ENCODE measurements at places on chromosomes 2 and 18.

DNA sequence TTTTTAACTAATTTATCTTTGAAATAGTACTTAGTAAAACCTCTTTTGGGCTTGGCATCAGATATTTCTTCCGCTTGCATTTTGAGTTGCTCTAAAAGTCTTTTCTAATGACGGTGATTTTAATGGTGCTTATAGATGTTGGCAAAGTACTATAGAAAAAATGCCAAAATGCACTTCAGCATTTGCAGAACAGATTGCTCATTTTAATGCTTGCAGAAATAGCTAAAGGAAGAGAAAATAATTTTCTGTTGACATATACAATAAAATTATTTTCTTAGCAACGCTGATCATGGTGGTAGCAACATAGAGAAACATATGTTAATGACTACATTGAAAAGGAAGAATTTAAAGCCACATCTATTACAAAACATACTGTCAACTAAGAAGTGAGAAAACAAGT is 170.7 kb downstream of the STK39 start:
- H3K4me1 ChIP-seq: no peaks in the 10 kb centered on the region
- no peak for DNase-seq
- no peaks in the 10 kb centered on the region for H3K27me3 ChIP-seq
- no peaks in the 10 kb centered on the region for H3K36me3 ChIP-seq
- H3K27ac ChIP-seq: no peak overlapping the region

- H3K36me3 ChIP-seq: no peaks in the 10 kb centered on the region
- H3K4me3 ChIP-seq: no peak overlapping the region
- DNase-seq: no peak
- no peak overlapping the region for H3K27ac ChIP-seq
Observed at GRCh38 chr2:179107737-179108136, 57.8 kb upstream of the CCDC141 start.

- DNase-seq: no peak
- H3K27me3 ChIP-seq: no peaks in the 10 kb centered on the region
- no peaks in the 10 kb centered on the region for H3K4me1 ChIP-seq
- no peak overlapping the region for H3K27ac ChIP-seq
- H3K36me3 ChIP-seq: no peaks in the 10 kb centered on the region
Observed at GRCh38 chr18:33113416-33113815, 327.1 kb downstream of the CCDC178 start.

DNA sequence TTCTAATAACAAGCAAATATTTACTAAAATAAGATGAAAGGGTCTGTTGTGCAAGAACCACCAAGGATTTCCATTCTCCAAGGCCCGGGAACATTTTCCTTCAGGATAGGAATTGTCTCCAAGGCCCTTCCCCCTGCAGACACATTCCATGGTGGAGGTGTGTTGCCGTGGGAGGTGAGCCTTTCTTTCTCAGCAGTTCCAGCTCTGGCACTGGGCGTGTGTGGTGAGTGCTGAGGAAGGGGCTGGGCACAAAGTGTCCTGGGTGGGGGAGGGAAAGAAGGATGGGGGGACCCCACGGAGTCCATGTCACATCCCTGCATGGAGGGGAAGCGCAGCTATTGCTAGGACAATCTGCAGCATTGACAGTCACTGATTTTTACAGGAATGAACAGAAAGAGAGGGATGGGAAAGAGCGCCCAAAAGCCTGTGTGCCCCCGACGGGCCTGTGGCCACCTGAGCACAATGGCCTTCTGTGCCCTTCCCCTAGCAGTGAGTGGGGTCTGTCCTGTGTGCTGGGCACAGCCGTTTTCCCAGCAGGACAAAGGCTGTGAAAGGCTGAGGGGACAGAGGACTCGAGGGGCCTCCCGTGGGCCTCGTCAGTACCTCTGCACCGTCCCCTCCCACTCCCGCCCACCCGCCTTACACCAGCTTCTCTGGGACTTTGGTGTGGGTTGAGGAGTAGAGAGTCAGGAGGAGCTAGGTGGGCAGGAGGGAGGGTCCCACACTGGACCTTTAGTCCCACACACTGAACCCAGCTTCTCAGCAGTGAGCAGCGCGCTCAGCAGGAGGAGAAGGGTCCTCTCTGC is 79.8 kb downstream of the PTGR3 start:
- no peaks in the 10 kb centered on the region for H3K4me1 ChIP-seq
- H3K27ac ChIP-seq: no peak overlapping the region
- no peak for DNase-seq
- no peak overlapping the region for H3K4me3 ChIP-seq
- no peaks in the 10 kb centered on the region for H3K36me3 ChIP-seq

DNA sequence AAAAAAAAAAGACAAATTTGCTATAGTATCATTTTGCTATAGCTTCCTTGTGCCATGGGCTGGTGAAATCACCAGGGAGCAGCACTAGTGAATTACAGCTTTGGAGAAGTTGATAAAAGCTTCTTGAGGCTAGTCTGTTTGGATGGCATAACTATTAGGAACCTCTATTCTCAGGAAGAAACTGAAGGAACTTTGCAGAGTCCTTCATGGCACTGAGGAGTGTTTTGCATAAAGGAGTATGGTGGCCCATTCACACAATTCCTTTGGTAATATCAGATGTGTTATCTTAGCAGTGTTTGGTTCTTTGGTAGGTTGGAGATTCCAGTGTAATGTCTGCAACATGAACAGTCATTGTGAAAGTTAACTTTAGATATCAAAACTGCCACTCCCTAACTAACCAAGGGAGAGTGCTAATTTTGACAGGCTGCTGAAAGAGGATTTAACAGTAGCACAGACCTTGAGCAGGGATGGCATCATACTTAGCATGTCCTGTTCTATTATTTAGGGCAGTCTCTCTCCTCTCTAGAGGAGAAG is 76.6 kb upstream of the ZFP36L2 start:
- no peaks in the 10 kb centered on the region for H3K36me3 ChIP-seq
- H3K27ac ChIP-seq: no peak overlapping the region
- no peaks in the 10 kb centered on the region for H3K4me1 ChIP-seq
- DNase-seq: no peak

- peaks cover 11% of the 10 kb centered on the region for H3K36me3 ChIP-seq
- no peaks in the 10 kb centered on the region for H3K27me3 ChIP-seq
- no peaks in the 10 kb centered on the region for H3K4me1 ChIP-seq
- no peak for DNase-seq
- H3K4me3 ChIP-seq: no peak overlapping the region
Observed at GRCh38 chr2:159758686-159759085, 39.3 kb downstream of the CD302 start.

- no peaks in the 10 kb centered on the region for H3K4me1 ChIP-seq
- H3K36me3 ChIP-seq: no peaks in the 10 kb centered on the region
- no peaks in the 10 kb centered on the region for H3K27me3 ChIP-seq
Observed at GRCh38 chr2:75002007-75002406, 43.6 kb downstream of the POLE4 start.

GRCh38 chr2:190511104-190511503 is 23.4 kb downstream of the NEMP2 start:
- H3K4me3 ChIP-seq: no peak overlapping the region
- H3K36me3 ChIP-seq: no peaks in the 10 kb centered on the region
- no peak for DNase-seq

DNA sequence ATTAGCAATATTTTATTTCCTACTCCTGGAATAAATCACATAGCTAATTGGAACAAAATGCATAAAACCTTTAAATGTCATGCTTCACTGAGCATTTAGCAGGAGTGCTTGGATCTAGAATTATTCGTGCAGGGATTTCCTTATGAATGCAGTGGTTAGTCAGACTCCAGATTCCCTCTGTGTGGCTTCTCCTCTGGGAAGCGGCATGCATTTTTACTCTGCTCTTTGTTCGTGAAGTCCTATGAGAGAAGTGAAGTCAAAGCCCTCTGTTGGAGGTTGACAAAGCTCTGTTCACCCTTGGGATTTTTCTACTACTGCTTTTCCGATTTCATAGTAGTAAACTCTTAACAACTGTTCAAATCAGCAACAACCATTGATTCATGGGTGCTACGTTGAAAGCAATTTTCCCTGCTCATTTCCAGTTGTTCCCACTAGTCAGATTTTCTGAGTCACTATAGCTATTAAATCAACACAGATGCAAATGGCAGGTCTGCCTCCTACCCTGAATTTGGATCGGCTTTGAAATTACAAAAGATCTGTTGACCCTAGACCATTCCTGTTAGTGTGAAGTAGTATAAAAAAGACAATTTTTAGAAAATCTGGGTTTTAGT is 461.7 kb downstream of the STK39 start:
- no peak overlapping the region for H3K4me3 ChIP-seq
- no peaks in the 10 kb centered on the region for H3K27me3 ChIP-seq
- no peaks in the 10 kb centered on the region for H3K36me3 ChIP-seq
- no peak for DNase-seq
- H3K4me1 ChIP-seq: no peaks in the 10 kb centered on the region
- no peak overlapping the region for H3K27ac ChIP-seq

DNA sequence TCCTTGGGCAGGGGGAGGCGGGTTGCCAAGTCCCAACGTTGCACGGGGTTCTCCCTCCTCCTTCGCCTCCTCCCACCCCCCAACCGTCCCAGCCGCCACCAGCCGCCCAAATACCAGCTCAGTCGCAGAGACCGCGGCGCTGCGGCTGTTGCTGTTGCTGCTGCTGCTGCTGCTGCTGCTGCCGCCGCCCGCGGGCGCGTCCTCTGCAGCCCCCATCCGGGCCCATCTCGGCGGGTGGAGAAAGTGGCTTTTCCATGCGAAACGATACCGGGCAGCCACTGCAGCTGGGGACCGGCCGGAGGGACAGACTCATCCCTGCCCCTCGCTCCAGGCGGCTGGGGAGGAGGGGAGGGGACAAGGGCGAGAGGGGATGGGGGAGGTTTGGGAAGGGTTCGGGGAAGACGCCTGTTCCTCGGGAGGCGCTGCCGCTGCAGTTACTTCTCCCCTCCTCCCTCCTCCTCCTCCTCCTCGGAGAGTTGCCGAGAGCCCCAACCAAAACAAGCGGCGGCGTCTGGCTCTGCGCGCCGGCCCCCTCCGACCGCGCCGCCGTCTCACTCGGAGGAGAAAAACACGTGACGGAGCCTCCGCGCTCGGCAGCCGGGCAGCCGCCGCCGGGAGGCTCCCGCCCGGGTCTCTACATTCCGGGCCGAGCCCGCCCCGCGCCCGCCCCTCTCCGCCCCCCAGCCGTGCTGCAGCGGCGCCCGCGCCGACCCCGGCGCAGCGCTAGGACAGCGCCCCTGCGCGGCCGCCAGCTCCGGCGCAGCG is at the start of gene IRS1:
Gene IRS1, minus strand, starts transcription at position 610 of the 765 bp plus-strand sequence. CDS start 1,082 bp downstream, outside the sequence.
- peak; percentile 51 for DNase-seq
- peak within 1 kb of the TSS; percentile 70 for H3K27ac ChIP-seq
- no peaks in the 10 kb centered on the region for H3K36me3 ChIP-seq
- H3K4me1 ChIP-seq: peaks cover 13% of the 10 kb centered on the region
- peak within 1 kb of the TSS; percentile 77 for H3K4me3 ChIP-seq

DNA sequence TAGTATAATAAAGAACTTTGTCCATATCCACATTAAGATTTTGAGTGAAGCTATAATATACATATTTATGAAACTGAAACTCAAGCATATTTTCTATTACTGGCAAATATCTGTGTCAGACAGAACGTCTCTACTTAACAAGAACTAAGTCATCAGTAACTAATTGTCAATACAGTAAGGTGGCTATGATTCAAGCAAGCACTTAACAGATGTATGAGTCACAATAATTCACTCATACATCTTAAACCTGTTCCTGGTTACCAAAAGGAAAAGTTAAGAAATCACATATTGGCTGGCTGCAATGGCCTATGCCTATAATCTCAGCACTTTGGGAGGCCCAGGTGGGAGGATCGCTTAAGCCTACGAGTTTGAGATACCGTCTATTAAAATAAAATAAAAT is 96.0 kb downstream of the SOS1 start:
- no peaks in the 10 kb centered on the region for H3K36me3 ChIP-seq
- no peak for DNase-seq
- no peaks in the 10 kb centered on the region for H3K4me1 ChIP-seq

DNA sequence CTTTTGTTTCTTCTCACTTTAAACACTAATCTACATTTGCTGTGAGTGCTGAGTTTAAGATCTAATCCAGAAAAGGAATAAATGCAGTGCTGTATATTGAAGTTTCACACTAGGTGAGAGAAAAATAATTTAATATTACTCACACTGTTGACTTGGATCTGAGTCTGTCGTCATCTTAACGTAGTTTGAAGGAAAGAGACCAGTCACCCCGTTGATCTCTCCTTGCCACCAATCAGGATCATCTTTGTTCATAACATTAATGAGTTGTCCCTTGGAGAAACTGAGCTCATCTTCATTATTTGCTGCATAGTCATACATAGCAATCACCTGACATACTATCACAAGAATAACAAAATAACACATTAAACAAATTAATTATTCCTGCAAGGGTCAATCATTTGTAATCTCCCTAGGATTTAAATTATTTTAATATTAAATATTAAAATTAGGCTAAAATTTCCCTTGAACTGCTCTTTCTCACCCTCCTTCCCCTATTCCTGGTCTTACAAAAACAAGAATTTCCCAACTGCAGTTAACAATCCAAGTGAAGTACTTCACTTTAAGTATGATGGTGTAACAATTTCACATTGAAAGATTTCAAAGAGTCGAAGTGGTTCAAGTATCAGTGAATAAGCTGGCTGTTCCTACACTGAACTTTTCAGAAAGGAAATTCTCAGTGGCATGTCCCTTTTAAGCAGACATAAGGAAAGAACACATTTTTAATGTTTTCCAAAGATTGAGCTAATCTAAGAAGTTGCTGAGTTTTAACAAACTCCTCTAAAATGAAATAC is 71.3 kb downstream of the FAM228A start:
- H3K27ac ChIP-seq: no peak overlapping the region
- DNase-seq: no peak
- H3K4me1 ChIP-seq: no peaks in the 10 kb centered on the region
- peaks cover 49% of the 10 kb centered on the region for H3K36me3 ChIP-seq

GRCh38 chr18:28189400-28190239 is 12.7 kb upstream of the CDH2 start:
- H3K27ac ChIP-seq: no peak overlapping the region
- no peaks in the 10 kb centered on the region for H3K36me3 ChIP-seq
- no peak for DNase-seq
- no peaks in the 10 kb centered on the region for H3K27me3 ChIP-seq
- H3K4me3 ChIP-seq: no peak overlapping the region

DNA sequence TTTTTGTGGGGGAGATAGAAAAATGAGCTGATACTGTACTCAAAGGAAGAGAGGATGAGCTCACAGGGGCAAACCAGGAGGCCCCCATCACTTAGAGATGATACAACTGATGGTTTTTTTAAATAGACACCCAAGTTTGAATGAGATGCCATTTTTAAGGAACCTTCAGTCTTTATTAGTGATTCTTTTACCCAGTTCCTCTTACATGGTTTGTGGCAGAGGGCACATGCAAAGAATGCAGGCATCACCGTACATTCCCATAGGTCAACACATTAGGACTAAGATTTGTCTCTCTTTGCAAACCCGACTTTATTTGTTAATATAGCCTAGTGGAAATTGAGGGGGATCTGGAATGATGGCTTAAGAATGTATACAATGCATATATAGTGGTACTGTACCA is 250.9 kb downstream of the ASXL3 start:
- H3K27ac ChIP-seq: no peak overlapping the region
- H3K27me3 ChIP-seq: no peaks in the 10 kb centered on the region
- no peaks in the 10 kb centered on the region for H3K4me1 ChIP-seq
- no peak overlapping the region for H3K4me3 ChIP-seq

DNA sequence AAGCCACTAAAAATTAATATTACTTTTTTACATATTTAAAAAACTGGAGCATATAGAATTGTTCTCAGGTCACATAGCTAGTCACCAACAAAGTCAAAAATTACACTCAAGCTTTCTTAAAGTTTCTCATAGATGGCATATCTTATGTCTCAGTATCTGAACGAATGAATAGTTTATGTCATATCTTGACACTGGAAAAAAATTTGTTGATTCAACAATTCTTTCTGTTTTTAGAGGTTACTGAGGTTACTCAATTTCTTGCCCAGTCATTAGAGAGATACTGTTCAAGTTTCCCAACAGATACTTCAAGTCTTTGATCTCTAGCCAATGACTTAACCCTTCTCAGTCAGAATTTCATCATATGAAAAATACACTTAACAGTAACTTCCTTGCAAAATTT is 113.1 kb upstream of the XIRP2 start:
- H3K4me1 ChIP-seq: no peaks in the 10 kb centered on the region
- no peak for DNase-seq
- H3K4me3 ChIP-seq: no peak overlapping the region
- H3K27ac ChIP-seq: no peak overlapping the region
- H3K36me3 ChIP-seq: no peaks in the 10 kb centered on the region
